ENCODE measurements at places on chromosomes 1 and 21.

DNA sequence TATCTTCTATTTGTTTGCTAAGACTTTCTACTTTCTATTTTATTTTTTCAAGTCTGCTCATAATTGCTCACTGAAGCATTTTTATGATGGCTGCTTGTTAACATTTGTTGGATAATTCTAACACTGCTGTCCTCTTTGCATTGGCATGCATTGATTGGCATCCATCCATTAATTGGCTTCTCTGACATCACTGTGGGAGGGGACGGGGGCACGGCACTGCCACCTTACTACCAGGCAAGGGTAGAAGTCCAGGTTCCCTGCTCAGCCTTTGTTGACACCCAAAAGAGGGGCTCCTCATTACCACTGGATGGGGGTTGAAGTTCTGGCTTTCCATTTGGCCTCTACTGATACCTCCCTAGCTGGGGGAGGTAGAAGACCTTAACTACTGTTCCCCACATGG is 11.5 kb upstream of the ABCG1 start:
- DNase-seq = no peak

GRCh38 chr21:21714426-21714825 is 716.2 kb downstream of the NCAM2 start:
- no peak for DNase-seq

- no peak for DNase-seq
Observed at GRCh38 chr1:112504661-112505399, 3.9 kb upstream of the WNT2B start.

- no peak for DNase-seq
Observed at GRCh38 chr1:6181347-6181770, 1.2 kb upstream of the CHD5 start.

DNA sequence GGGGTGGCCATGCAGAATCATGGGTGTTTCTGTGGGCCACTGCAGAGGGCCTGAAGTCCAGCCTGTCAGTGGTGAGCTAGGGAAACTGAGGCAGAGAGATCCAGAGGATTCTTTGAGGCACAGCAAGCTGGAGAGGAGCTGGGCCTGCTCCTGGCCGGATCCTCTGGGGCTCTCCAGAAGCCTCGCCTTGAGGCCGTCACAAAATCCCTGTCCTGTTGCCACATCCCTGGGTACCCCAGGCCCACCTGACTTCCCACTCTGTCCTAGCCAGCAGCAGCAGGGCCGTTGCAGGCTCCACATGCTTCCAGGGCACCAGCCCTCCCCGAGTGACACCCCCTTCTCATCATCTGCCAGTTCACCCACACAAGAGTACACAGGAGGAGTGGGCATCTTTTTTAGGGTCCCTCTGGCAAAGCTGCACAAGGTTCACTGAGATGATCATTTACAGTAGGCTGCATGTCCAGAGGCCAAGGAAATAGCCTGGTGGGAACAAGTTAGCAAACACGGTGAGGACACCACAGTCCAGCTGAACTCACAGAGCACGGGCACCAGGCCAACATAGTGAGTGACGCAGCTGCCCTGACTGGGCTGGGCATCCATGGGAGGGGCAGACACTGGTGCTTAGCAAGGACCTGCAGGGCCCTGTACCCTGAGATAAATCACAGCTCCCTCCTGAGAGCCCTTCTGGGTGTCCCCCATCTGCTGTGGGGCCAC is 25.1 kb upstream of the TSPEAR start:
- no peak for DNase-seq
